ENCODE measurements at places on chromosomes 13 and 19.
A peak's percentile ranks its signal among the peaks of the same experiment; 100 is the strongest.

GRCh38 chr19:3548606-3549005 lies 8.8 kb downstream of the MFSD12 start:
- DNase-seq, result no peak

- DNase-seq, result peak; percentile 63
Measured at GRCh38 chr13:113297370-113298042, 467 bp downstream of the LAMP1 start.

DNA sequence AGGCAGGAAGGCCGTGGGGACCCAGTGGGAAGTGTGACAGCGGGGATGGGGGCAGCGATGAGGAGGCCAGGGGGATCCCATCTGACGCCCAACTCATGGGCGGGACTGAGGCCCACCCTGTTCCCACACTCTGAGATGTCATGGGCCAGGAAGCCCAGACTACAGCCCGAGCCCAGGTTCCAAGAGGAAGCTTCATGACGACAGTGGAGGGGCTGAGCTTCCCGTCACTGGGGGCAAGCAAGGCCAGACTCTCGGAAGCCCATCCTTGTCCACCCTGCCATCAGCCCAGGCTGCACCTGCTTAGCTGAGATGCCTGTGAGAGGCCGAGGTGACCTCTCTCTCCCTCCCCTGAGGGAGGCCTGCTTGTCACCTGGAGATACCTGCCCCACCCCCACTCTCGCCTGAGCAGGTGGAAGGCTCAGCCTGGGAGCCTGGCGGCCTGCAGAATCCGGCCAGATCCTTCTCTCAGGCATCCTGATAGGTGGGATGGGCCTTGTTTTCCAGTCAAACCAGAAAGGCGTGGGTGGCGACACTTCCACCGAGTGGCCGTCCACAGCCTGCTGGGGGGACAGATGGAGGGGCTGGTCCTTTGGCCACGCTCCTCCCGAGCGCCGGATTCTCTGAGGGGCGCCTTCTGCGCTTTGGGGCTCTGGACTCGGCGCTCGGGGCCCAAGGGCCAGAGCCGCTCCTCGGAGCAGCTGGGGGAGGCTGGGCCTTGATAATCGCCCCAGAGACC lies 4.8 kb downstream of the ZBTB7A start:
- DNase-seq, result no peak

GRCh38 chr19:35596366-35596999 lies 10.5 kb downstream of the PMIS2 start:
- DNase-seq, result no peak

DNA sequence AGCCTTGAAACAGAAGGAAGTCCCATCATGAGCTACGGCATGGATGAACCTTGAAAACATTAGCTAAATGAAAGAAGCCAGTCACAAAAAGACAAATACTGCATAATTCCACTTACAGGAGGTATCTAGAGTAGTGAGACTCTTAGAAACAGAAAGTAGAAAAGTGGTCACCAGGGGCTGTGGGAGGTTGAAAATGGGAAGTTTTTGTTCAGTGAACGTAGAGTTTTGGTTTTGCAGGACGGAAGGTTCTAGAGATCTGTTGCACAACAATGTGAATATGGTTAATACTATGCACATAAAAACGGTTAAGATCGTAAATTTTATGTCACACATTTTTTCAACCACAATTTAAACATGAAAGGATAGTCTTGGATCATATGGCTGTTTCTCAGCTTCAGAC lies 11.9 kb upstream of the SLC10A2 start:
- DNase-seq, result no peak

GRCh38 chr13:25148402-25148771 lies 23.7 kb downstream of the AMER2 start:
- DNase-seq, result no peak

GRCh38 chr13:45337395-45337794 lies 3.6 kb downstream of the TPT1 start:
- peak; percentile 25 for DNase-seq

DNA sequence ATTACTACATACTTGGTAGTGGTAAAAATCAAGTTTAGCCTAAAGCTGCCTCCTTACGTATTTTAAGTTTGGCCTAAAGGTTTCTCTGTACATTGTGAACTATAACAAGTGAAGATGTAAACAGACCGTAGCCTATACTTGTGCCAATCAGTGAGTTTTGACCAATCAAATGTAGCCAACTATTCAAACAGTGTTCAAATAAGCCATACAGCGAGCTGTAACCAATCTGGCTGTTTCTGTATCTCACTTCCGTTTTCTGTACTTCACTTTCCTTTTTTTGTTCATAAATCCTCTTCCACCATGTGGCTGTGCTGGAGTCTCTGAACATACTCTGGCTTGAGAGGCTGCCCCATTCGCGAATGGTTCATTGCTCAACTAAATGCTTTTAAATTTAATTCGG lies 2504.6 kb downstream of the PCDH9 start:
- DNase-seq, result no peak

DNA sequence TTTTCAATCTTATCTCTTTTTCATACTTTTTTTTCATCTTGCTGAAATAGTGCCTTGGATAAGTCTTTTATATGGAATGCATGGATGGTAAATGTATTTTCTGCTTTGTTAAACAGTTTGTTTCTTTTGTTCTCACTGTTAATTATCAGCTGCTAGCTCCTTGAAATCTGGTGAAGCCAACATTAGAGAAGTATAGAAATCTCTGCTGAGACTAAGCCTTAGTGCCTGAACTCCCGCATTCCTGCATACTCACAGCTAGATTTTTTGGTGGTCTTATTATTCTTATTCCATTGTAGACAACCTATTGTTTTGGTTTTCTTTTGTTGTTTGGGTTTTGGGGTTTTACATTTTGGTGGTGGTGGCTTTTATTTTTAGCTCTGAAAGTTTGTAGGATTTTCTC lies 48.4 kb downstream of the DNAJC15 start:
- DNase-seq, result no peak

GRCh38 chr19:40265763-40266099 lies 19.4 kb downstream of the AKT2 start:
- no peak for DNase-seq

DNA sequence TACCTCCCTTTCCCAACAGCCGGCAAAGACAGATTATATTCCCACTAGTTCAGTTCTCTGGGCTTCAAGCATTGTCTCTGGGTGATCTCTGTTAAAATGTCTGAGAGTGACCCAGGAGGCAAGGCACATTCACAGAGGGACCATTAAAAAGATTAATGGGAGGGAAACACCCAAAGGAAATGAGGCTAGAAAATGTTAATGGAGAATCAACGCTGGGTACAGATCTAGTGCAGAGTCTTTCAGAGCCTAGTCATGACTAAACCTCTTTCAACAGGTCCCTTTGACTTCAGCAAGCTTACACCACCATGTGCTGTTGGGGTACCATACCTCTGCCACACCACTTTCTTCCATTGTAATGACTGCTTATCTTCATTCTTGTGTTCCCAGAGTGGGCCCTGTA lies 358.6 kb downstream of the DCT start:
- DNase-seq, result no peak

DNA sequence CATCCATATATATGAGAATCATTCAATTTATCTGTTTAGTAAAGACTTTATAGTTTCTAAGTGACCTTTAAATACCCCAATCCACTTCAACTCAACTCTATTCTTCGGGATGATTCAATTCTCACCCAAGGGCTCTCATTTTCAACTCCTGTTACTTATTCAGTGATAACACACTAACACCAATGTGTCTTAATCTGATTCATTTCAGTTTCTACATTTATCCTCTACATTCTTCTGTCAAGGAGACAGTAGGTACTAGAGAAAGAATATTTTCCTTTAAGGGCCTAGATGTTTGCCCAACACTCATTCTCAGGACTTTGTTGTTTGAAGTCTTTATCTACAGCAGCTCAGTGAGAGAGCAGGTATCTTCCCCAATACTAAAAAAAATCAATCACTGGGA lies 7.1 kb downstream of the ARGLU1 start:
- DNase-seq, result no peak

- no peak for DNase-seq
Measured at GRCh38 chr19:1907563-1908363, 2.6 kb downstream of the ADAT3 start.

DNA sequence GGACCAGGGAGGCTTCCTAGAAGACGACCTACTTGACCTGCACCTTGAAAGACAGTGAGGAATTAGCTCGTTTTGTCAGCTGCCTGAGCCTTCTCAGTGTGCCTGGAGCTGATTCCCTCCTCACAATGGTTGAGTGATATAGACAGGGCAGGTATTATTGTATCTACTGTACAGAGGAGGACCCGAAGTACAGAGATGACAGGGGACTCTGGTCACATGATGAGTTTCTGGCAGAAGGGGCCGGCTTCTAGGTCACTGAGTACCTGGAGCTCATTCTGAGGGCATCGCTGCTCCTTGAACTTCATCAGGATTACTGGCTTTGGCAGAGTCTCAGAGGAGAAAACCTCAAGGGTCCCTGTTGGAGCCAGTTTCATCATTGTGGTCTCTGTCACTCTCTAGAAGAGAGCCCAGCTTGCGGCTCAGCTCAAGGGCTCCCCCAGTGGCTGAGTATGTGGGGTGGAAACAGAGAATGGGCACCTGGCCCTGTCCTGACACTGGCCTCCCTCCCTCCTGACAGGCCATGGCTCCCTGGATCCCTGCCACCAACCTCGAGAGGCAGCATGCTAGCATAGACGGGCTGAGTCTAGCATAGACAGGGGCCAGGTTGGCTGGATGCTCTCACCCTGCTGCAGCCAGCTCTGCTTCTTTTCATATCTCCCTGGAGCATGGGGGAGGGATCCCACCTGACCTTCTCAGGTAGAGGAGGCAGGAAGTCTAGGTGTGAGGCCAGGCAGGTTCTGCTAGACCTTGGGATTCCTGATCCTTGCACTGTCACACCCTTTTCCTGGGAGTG lies 38.7 kb downstream of the NFIX start:
- DNase-seq, result peak; percentile 44

GRCh38 chr13:73109288-73109899 lies 50.6 kb downstream of the KLF5 start:
- DNase-seq, result no peak

- DNase-seq, result no peak
Measured at GRCh38 chr19:53034948-53035675, 9.4 kb upstream of the ERVV-2 start.

- peak; percentile 38 for DNase-seq
Measured at GRCh38 chr19:3270902-3271301, 46.4 kb downstream of the CELF5 start.

DNA sequence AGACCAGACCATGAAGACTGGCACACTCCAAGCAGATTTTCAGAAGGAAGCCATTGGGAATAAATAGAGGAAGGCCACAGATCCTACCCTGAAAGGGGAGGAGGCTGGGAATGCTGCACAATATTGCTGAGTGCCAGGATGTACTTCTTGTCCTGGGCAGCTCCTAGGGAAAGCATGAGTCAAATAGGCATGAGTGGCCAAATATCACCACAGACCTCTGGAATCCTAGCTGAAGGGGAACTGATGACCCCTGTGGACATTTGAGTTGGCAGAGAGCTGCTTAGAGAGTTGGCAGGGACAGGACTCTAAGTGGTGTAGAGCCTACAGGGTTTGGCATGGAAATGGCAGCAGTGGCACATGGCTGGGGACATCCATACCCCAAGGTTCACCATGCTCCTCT lies 234.3 kb upstream of the TRPC4 start:
- DNase-seq, result no peak

DNA sequence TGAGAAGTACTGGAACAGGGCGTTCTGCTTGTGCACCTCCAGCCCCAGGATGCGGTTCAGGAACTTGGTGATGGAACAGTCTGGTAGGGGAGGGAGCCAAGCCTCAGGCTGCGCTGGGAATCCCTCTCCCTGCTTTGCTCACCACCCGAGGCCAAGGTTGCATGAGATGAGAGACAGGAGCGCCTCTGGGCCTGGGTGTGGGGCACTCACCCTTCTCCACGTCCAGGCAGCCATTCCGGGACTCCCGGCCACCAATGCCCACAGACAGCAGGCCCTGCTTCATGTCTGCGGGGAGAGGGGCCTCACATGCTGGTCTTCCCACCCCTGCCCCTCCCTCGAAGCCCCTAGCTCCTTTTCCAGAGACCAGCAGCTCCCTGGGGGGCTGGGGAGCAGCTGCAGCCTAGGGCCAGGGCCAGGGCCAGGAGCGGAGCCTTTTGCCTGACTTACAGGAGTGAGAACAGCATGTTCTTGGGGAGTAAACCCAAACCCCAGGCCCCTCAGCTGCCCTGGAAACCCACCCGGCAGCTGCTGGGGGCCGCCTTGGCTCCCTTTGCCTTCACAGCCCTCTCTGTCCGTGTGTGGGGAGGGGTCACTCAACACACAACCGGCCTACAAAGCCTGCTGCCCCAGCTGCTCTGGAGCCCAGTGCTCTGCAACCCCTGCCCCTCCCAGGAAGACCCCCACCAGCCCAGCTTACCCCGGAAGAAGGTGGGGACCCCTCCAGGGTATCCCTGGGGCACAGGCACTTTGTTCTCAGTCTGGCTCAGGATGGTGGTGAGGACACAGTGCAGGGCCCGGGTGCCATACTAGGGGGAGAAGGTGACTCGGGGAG lies 7.2 kb downstream of the GPX4 start:
- DNase-seq, result no peak

Measured in activated naive CD4-positive, alpha-beta T cell treated with Interleukin-2 at 50 U/mL for 16 hours (primary cell).